ENCODE measurements at places on chromosomes 3 and 15.

- DNase-seq, result no peak
These were observed 891 bp upstream of the DMXL2 start for GRCh38 chr15:51623386-51623938.

GRCh38 chr3:119596398-119596797 lies 1.3 kb upstream of the PLA1A start:
- DNase-seq, result no peak

GRCh38 chr3:190167936-190168680 lies 47.4 kb upstream of the P3H2 start:
- DNase-seq, result no peak

DNA sequence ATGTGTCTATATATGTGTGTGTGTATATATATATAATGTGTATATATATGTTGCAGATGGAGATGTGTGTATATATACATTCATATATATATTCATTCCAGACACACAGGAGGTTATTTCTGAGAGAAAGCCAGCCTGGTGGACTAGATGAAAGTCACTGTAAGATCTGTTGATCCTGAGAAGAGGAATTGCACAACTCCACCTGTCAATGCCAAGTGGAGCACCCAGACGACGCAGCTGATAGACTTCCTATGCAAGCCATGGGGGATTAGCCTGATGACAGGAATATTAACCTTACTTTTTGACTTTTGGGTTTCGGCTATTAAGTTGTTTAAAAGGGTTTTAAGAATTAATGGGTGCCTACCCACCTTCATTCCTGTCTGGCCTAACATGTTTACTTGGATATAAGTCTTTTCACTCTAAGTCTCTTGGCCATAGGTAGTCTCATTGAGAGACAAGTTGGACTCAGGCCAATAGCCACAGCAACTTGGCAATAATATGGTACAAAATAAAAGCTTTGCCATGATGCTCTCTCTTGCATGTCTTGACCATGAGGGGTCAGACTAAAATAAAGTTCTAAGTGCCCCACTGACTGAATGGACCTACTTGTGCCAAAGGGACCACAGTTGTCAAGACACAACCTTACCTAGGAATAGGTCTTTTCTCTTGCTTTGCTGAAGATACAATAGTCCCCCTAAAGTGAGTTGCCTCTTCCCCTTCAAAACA lies 35.9 kb upstream of the GOLGA6L2 start:
- DNase-seq, result no peak

DNA sequence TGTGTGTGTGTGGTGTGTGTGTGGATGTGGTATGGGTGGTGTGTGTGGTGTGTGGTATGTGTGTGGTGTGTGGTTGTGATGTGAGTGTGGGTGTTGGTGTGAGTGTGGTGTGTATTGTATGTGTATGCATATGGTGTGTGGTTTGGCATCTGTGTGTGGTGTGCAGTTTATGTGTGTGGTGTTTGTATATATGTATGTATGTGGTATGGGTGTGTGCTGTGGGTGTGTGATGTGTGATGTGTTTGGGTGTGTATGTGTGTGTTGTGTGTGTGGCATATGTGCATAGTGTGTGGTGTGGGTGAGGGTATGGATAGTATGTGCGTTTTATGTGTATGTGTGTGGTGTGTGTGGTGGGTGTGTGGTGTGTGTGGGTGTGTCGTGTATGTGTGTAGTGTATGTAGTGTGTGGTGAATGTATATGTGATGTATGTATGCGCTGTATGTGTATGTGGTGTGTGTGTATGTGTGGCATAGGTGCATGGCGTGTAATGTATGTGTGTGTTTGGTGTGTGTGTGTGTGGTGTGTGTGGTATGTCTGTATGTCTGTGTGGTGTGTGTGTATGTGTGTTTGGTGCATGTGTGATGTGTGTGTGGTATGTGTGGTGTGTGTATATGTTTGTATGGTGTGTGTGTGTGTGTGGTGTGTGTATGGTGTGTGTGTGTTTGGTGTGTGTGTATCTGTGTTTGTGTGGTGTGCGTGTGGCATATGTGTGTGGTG lies 58.0 kb downstream of the EFCAB12 start:
- DNase-seq, result no peak

GRCh38 chr3:173750095-173750494 lies 352.6 kb downstream of the NLGN1 start:
- DNase-seq, result no peak

- no peak for DNase-seq
These were observed 31.2 kb downstream of the PLA1A start for GRCh38 chr3:119628816-119629445.

Measured in NCI-H1105 (cell line).